ENCODE measurements at places on chromosomes 4 and X.

GRCh38 chr4:2364654-2365053, 53.8 kb downstream of the ZFYVE28 start:
- no peak for DNase-seq

DNA sequence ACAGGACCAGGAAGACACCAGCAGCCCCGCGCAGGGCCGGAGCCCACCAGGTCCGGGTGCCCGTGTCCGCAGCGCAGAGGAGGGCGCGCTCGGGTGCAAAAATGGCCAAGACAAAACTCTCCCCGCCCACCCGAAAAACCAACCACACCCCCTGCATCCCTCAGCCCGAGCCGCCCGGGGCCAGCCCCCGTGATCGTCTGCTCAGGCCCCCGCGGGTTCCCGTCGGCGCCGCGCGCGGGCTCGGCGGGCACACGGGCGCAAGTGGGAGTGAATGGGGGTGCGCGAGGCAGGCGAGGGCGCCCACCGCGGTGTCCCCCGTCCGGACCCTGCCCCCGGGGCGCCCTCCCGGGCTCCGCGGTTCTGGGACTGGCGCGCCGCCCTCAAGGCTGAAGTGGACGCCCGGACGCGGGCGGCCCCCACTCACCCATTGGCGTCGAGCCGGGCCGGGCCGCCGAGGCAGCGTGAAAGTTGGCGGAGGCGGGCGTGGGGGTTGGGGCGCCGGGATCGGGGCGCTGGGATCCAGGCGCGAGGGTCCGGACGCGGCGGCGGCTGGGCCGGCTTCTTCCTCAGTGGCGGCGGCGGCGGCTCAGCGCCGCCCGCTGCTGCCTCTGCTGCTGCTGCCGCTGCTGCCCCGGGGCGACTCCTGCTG, 393 bp downstream of the SH3KBP1 start:
- no peak for DNase-seq

GRCh38 chr4:134601706-134602105, 400.1 kb upstream of the PABPC4L start:
- no peak for DNase-seq

DNA sequence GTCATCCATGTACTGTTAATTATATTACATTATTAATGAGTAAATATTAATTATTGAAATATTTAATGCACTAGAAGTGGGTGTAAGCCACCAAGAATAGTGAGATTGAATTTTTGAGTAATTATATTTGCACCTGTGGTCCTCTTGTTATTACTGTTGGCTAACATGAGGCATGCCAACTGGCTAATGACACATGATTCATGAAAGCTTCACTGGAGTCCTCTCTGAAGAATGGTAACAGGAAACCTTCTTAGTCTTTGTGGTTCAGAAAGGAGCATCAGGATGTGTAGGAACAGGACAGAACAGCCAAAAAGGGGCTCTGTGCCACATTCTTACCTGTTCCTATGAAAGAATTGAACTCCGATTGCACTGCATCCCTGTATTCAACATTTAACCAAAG, 65.2 kb downstream of the SLC4A4 start:
- DNase-seq = no peak

- no peak for DNase-seq
Observed at GRCh38 chr4:168711197-168712140, 214.6 kb downstream of the PALLD start.

GRCh38 chr4:146161243-146161642, 14.3 kb upstream of the LSM6 start:
- no peak for DNase-seq

- no peak for DNase-seq
Observed at GRCh38 chrX:19639056-19639455, 123.7 kb upstream of the MAP3K15 start.

DNA sequence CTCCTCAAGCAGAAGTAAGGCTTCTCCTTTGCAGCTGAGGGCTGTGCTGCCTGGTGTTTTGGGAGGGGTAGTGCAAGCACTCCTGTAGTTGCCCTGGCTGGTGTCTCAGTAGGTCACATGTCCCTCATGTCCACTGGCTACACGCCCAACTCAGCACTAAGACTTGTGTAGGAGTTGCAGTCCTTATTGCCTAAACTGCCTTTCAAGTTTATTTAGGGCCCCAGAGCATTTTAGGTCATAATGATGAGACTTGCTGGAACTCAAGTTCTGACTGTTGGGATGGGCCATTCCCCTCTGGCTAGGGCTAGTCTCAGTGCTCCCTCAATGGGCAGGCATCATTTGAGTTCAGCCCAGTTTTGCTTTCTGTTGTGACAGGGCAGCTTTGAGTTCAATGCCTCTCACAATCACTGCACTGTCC, 44.1 kb downstream of the PPM1K start:
- no peak for DNase-seq

- no peak for DNase-seq
Observed at GRCh38 chr4:173094739-173095421, 73.7 kb upstream of the GALNT7 start.

DNA sequence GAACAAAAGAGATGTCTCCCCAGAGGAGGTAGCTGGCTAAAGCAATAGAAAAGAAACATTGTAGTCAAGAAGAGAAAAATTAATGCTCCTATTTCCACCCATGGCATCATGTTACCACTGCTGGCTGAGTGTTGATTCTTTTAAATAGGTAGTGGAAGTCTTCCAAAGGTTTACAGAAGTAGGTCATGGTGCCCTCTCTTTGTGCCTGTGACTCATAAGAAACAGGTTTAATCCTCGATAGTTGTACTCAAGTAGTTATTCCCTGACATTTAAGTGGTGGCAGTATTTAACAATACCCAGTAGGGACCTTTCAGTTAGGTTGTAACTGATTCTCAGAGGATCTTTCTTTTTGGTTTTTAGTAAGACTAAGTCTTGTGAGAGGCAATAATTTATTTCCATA, 247.8 kb downstream of the TEX13A start:
- peak; percentile 4 for DNase-seq

- DNase-seq = no peak
Observed at GRCh38 chr4:7818399-7818911, 121.2 kb downstream of the AFAP1 start.

DNA sequence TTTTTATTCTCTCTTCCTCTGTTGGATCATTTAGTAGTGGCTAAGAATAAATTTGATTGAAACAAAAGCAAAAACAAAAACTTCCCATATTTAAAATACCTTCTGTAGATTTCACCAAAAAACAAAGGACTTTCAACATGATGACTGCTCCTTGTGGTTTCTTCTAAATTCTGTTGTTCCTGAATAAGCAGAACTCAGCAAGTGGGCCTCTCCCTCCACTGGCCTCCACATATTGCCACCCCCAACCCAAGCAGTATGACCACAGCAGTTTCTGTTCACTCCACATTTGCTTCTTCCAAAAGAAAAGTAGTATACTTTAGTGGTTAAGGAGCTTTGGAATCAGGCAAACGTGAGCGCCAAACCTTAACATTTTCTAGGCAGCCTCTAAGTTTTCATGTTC, 114.7 kb downstream of the COX18 start:
- DNase-seq = no peak

DNA sequence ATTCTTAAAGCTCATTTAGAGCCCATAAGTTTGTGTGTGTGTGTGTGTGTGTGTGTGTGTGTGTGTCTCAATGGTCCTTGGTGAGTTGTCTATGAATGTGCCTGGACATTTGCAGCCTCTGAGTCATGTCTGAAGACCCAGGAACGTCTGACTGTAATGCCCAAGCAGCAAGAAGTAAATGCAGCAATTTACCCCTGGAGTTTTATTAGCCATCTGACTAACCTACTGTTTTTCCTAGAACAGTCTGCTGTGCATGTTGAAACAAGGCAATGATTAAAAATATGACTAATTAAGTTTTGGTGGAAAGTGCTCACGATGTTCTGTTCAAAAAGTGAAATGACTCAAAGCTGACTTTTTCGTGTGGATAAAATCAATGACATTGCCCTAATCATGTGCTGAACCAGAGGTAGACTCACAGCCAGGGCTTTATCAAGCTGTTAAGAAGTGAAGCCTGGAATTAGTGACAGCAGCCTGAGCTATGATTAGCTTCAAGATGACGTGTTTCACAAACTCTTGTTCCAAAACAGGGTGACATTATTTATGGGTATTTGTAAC, 201.6 kb downstream of the CPE start:
- DNase-seq = peak; percentile 98

DNA sequence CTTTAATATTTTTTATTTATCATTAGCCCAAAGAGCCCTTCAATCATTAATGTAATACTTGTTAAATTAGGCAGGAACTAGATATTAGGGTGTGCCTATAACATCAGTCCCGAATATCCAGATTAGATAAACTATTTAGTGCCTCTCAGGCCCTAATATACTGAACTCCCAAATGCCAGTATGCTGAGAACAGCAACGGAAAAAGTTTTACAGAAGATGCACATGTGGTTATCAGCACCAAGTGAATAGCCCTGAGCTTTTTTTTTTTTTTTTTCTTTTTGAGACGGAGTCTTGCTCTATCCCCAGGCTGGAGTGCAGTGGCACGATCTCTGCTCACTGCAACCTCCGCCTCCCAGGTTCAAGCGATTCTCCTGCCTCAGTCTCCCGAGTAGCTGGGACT, 13.0 kb upstream of the ELF2 start:
- DNase-seq = no peak

- no peak for DNase-seq
Observed at GRCh38 chr4:102453827-102454226, 47.3 kb upstream of the NFKB1 start.

- no peak for DNase-seq
Observed at GRCh38 chrX:6187256-6187655, 41.4 kb downstream of the NLGN4X start.

- DNase-seq = no peak
Observed at GRCh38 chr4:185209031-185209851, at the start of gene SNX25. SNX25 (plus strand) TSS chr4:185209598; CDS start chr4:185209827, 229 bp downstream.

- no peak for DNase-seq
Observed at GRCh38 chrX:68699960-68700746, 52.7 kb downstream of the STARD8 start.

DNA sequence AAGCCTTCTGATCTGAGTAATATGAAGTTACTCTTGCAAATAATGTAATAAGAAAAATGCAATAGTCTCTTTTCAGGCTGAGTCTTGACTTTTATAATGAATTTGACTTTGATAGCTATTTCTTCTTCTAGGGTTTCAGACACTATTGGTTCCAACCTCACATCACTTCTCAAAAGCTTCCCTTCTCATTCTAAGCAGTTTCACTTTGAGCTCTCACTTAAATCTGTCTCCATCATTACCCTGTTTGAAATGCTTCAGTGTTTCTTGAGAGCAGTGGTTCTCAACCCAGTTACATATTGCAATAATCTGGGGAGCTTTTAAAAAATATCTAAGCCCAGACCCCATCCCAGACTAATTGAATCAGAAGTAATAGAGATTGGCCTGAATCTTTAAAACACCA, 40.5 kb upstream of the BMP2K start:
- no peak for DNase-seq

DNA sequence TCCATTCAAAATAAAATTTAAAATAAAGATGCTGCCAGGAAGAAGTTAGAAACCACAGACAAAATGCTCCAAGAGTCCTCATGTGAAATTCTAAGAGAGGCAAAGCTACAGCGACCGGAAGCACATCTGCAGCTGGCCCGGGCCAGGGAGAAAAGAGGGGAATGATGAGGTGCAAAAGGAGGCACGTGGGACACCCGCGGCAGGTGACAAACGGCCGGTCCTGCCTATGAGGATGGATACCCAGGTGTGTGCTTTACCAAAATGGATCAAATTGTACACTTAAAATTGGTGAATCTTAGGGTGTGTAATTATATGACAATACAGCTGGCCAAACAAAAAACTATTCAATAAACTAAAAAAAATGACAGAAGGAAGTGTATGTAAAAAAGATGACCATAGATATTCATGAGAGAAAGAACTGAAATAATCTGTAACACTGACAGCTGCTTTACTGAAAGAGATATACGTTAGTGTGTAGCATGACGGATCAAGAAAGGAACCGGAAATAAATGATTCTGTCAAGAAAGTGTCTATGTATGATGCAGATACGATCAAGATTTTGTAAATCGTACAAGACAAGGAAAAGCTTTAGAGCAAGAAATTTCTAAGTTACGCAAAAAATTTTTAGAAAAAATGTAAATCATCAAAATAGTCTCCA, 29.5 kb downstream of the PPP2R3B start:
- DNase-seq = no peak

GRCh38 chrX:49725401-49725800, 29.6 kb upstream of the PAGE1 start:
- DNase-seq = no peak

DNA sequence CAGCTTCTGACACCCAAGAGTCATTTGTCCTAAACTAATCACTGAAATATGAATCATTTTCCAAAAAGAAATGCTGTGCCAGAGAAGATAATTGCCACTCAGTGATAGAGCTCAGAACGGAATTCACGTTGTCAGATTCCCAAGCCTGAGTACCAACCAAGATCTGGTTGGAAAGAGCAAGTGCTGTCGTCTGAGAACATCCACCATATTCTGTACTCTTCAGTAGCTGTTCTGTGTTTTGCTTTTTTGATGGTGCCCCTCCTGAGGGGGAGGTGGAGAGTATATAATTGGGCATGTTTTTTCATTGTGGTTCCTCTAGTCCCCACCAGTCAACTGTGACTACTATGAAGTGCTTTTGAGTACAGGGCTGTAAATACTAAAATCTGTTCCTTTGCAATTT, 13.2 kb downstream of the RUFY3 start:
- no peak for DNase-seq

DNA sequence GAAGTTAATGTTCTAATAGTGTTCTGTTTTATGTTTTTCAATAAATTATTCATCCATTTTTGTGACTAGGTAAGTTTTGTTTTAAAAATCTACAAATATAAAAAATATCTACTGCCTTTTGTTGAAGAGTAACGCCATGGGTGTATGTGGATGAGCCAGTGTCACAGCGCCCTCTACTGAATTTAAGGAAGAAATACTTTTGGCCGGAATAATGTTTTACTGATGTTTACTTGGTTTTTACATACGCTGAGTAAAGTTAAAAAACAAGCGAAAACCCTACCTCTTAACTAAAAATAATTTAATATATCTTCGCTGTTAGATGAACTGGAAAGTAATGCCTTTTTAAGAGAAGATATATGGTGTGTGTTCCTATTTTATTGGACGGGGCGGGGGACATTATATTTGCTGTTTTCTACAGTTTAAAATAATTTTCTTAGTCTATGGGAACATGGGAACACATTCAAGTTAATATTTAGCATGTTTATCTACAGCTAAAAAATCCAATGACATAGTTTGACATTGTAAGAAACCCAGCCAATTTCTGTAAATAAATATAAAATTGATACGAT, 86.1 kb downstream of the CPE start:
- DNase-seq = no peak

DNA sequence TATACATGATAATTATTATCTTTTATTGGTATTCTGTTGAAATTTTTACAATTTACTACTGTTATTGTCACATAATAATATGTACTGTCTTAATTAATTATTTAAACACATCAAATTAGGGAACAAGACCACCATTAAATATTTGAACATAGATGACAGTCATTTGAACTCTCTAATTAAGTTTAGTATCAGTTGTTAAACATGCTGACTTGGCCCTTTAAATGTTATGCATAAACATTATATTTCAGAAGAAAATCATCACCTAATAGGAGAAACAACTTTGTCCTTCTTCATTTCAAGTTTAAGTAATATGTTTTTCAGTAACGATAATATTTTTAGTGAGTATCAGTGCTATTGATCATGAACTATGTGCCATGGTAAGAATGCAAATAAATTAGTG, 623.5 kb upstream of the GNPDA2 start:
- no peak for DNase-seq
